ENCODE measurements at places on chromosomes 4 and X.

GRCh38 chrX:39204945-39205344, 403.7 kb downstream of the MID1IP1 start:
- no peak for DNase-seq

DNA sequence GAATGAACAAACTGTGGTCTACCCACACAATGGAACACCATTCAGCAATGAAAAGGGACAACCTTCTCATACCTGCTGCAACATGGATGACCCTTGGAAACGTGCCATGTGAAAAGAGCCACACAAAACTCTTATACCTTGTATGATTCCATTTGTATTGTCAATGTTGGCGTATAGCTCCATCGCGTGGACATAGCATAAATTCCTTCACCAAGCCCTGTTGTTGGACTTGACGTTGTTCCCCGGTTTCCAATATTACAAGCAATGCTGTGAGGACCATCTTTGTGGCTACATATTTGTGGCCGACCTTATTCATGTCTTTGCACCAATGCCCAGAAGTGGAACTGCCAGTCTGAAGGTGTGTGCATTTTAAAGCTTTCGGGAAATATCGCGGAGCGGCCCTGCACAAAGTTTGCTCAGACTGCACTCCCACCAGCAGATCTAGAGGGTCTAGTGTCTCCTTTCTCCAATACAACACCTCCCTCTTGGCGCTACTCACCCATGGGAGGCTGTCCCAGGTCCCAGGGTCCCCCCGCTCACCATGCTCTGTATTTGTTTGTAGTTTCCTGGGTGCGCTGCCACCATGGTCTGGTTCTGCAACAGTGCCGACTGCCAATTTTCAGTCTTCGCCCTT, at the start of gene CLDN34:
TSS of gene CLDN34 (plus strand) at position 584 of the 634 bp plus-strand sequence. CDS start at position 584, 0 bp downstream.
- no peak for DNase-seq

DNA sequence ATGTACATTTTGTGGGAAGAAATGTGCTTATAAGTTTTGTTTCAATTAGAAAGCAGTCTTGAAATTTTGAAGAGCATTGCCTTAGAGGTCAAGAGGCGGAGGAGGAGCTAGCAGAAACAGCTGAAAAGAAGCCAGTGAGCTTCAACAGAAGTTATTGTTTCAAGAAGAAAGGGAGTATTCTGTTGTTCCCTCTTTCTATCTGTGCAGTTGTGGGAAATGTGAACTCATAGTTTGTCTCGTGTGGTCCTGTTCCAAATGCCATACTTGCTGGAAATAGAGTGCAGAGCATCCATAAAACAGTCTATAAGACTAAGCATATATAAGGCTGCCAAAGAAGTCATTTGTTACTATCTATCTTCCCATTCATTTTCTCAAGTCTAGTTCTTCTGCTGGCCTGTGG, 1015.7 kb downstream of the DMD start:
- no peak for DNase-seq

GRCh38 chr4:1417522-1418390, 11.5 kb upstream of the NKX1-1 start:
- DNase-seq: no peak

GRCh38 chrX:125319646-125320521, at the start of gene TEX13C:
Gene TEX13C, plus strand, starts transcription at chrX:125319871. Its CDS starts 249 bp downstream, at chrX:125320120.
- DNase-seq: no peak

- DNase-seq: no peak
These were observed at the start of gene GASK1B for GRCh38 chr4:158172261-158173258. Gene GASK1B, minus strand, starts transcription at chr4:158173025. Its CDS starts 1,650 bp downstream, at chr4:158171375.

- DNase-seq: no peak
These were observed 276.8 kb downstream of the ZNF674 start for GRCh38 chrX:46268412-46268811.

DNA sequence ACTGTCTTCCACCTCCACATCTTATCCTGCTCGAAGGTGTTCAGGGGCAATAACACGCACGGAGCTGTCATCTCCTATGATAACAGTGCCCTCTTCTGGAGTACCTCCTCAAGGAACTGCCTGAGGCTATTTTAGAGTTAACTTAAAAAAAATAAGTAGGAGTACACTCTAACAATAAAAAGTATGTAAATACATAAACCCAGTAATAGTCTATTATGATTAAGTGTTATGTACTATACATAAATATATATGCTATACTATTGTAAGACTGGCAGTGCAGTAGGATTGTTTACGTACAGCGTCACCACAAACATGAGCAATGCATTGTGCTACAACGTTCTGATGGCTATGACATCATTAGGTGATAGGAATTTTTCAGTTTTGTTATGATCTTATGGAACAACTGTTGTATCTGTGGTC, 34.5 kb upstream of the TLR2 start:
- no peak for DNase-seq

DNA sequence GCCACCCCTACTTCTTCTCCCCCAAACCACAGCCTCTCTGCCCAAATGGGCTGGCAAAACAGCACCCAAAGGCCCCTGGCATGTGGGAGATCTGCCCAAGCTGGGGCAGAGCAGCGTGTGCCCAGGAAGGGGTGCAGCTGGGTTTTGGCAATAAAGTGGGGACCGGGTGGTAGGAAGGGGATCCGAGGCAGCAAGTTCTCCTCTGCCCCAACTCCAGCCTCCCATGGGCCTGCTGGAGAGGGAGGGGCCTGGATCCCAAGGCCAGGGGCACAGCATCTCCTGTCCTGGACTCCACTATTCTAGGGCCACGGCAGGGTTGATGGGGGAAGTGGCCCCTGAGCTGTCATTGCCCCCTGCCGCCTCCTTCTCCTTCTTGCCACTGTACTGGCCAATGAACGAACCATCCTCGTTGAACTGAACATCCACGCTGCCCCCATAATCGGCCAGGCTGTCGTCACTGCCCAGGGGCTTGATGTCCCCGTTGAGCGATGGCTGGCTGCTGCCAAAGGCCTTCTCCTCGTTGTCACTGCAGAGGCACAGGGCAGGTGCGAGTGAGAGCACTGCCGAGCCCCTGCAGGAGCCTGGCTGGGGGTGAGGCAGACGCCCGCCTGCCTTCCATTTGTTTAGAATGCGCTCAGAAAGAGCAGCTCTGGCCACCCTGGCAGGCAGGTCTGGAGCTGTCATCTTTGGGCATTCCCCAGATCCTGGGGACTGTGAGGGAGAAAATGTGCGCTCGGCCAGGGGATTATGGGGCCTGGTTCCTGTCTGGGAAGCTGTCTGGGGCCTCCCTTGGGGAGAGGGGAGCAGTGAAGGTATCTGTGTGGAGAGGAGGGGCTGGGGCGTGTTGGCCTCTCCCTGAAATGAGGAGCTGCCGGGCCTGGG, 23.4 kb downstream of the L1CAM start:
- no peak for DNase-seq

DNA sequence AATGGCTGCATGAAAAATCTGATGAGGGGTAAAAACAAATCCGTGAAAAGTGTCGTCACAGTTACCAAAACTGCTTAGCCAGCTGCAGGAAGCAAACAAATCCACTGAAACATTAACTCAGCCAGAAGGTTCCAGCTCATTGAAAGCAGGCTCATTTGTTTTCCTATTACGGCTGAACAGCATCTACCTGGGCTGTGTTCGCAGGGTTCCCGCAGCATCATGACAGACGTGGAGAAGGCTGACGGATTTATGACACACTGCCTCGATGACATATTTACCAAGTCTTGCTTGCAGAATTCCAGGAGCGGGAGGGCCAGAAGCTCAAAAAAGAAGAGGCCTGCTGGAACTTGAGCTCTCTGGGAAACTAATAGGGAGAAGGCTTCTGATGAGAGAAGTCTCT, 781.1 kb downstream of the RAB28 start:
- DNase-seq: no peak

GRCh38 chrX:148600131-148600530, 99.7 kb downstream of the AFF2 start:
- DNase-seq: no peak

- DNase-seq: no peak
These were observed 316.6 kb upstream of the BOD1L1 start for GRCh38 chr4:13944095-13944511.

DNA sequence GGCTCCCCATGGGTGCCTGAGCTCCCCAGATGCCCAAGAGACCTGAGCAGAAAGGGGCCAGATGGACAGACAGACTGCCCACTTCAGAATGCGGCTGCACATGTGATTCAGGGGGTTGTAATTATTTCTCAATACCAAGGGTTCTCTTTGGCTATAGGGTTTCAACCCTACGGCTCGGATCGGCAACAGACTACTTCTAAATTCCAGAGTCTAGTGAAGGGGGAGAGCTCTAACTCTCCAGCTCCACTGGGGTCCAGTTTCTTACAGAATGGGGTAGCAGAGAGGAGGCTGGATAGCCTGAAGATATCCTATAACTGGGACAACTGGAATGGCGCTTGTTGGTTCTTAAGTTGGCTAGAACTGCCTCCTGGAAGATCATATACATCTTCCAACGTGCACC, 136.3 kb downstream of the MGST2 start:
- no peak for DNase-seq

- DNase-seq: no peak
These were observed 128.3 kb upstream of the STIM2 start for GRCh38 chr4:26732356-26732755.
